ENCODE measurements at places on chromosomes 2 and 18. TPM values are rescaled to one million over a fixed set of nuclear protein-coding genes. Genes with fewer than 3 reads are reported as not detected.

The APCDD1 gene
- total RNA-seq, result 41.6 TPM

The CPS1 gene
- 3.4 TPM for total RNA-seq

The ITPRIPL1 gene
- total RNA-seq, result 4.9 TPM

The PLA2R1 gene
- total RNA-seq, result 11.9 TPM

The AKAIN1 gene
- total RNA-seq, result 6.9 TPM

The MREG gene
- total RNA-seq, result 8.8 TPM

The SLC9A2 gene
- 0.36 TPM for total RNA-seq

The BMP10 gene
- total RNA-seq, result not detected

The IL1R1 gene
- total RNA-seq, result 1.5 TPM

The ASXL3 gene
- total RNA-seq, result 98.8 TPM

The SLC40A1 gene
- 11.1 TPM for total RNA-seq

The EMILIN1 gene
- total RNA-seq, result 2.4 TPM

The TCF23 gene
- not detected for total RNA-seq

The FBXO15 gene
- 9.3 TPM for total RNA-seq

The SERPINB5 gene
- total RNA-seq, result not detected

The RESP18 gene
- 1.1 TPM for total RNA-seq

The GBX2 gene
- total RNA-seq, result 4.4 TPM

The CIDEA gene
- not detected for total RNA-seq

The RAB31 gene
- 20.3 TPM for total RNA-seq

The MLPH gene
- total RNA-seq, result 1.2 TPM

The REG3A gene
- 0.45 TPM for total RNA-seq

The TMEM17 gene
- total RNA-seq, result 2.6 TPM

The C2orf78 gene
- not detected for total RNA-seq

The TDRD15 gene
- 0.18 TPM for total RNA-seq

The DPP10 gene
- total RNA-seq, result 78.0 TPM

The ARHGEF33 gene
- 26.1 TPM for total RNA-seq

The SIX2 gene
- 0.45 TPM for total RNA-seq

The CAPN14 gene
- total RNA-seq, result 2.8 TPM
